Tibial artery (tissue), 4 donors: ENCODE measurements at places on chromosomes 12 and 14.

- H3K27me3 ChIP-seq: no peaks in the 10 kb centered on the region
- no peaks in the 10 kb centered on the region for H3K4me1 ChIP-seq
- H3K4me3 ChIP-seq: no peak overlapping the region
- no peak overlapping the region for H3K27ac ChIP-seq
- H3K36me3 ChIP-seq: no peaks in the 10 kb centered on the region
Measured at GRCh38 chr12:112386726-112387125, 4.5 kb upstream of the HECTD4 start.

DNA sequence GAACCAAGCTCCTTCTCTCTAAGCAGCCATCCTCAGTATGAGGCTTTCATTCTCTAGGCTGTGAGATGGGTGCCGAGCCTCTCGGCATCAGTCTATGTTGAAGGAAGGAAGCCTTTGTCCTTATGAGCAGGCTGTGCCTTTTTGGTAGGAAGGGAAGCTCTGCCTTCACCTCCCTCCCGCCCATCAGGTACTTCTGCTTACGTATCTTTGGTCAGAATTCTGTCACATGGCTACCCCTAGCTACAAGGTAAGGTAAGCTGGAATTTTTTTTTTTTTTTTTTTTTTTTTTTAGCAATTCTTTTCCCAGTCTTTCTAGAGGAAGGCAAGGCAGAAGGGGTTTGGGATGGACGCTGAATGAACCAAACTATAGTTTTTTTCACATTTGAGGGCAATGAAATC is 16.9 kb downstream of the BATF start:
- H3K27ac ChIP-seq: no peak overlapping the region
- no peak overlapping the region for H3K4me3 ChIP-seq
- no peaks in the 10 kb centered on the region for H3K27me3 ChIP-seq
- no peaks in the 10 kb centered on the region for H3K36me3 ChIP-seq

- H3K4me1 ChIP-seq: peaks cover 12% of the 10 kb centered on the region
- H3K36me3 ChIP-seq: no peaks in the 10 kb centered on the region
- peak overlapping the region; percentile 96 for H3K27ac ChIP-seq
- peak overlapping the region; percentile 92 for H3K4me3 ChIP-seq
Measured at GRCh38 chr12:76878099-76878898, 520 bp downstream of the CSRP2 start.

DNA sequence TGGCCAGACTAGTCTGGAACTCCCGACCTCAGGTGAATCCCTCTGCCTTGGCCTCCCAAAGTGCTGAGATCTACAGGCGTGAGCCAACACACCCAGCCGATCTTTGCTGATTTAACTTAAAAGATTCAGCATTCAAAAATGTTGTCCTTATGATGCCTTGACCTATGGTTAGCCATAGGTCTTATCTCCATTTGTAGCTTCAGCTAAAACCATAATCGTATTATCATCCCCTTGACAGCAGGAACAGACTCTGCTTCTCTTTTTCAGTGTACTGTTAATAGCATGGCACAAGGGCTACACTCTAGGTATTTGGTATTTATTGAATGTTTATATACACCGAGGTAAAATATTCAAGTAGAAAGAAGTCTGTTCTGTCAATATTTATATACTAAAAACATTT is 15.3 kb downstream of the CCDC62 start:
- no peak overlapping the region for H3K4me3 ChIP-seq
- no peaks in the 10 kb centered on the region for H3K27me3 ChIP-seq
- no peaks in the 10 kb centered on the region for H3K36me3 ChIP-seq
- H3K4me1 ChIP-seq: no peaks in the 10 kb centered on the region

GRCh38 chr12:111953455-111953854 is 59.5 kb downstream of the TMEM116 start:
- peak; percentile 28 for DNase-seq
- H3K4me3 ChIP-seq: no peak overlapping the region
- H3K27me3 ChIP-seq: no peaks in the 10 kb centered on the region

DNA sequence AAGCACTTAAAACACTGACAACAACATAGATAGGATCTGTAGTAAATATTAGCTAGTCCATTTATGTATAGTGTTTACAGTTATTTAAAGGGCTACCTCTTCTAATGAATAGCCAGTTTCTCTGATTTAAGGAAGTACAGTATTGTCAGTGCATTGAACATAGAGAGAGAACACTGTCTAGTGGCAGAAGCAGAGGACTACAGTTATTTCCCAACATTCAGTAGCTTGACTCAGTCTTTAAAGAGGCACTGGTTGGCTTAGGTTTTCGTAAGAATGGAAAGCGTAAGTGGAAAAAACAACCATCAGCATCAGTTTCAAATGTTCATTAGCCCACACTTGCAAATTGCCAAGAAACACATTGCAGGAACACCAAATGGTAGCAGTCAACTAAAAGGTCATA is 125.0 kb upstream of the HMGA2 start:
- H3K27me3 ChIP-seq: no peaks in the 10 kb centered on the region
- H3K4me1 ChIP-seq: no peaks in the 10 kb centered on the region
- no peak overlapping the region for H3K27ac ChIP-seq
- H3K4me3 ChIP-seq: no peak overlapping the region
- no peak for DNase-seq
- H3K36me3 ChIP-seq: no peaks in the 10 kb centered on the region

DNA sequence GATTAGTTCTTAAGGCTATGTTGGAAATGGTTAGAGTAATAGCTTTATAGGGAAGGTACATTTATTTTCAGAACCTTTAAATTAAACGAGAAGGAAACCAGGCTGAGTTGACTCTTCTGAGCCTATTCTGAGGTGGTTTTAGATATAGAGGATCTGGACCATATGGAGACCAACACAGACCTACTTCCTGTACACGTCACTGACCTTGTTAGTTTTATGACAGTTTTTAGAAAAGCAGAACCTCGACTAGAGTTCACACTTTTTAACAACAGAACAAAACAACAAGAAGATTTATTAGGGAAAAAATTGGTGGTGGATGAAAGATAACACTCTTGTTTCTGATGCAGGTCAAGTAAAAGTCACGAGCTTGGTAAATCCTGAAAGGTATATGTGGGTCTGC is 107.1 kb downstream of the NPAS3 start:
- H3K4me1 ChIP-seq: no peaks in the 10 kb centered on the region
- no peaks in the 10 kb centered on the region for H3K27me3 ChIP-seq
- DNase-seq: no peak
- H3K36me3 ChIP-seq: no peaks in the 10 kb centered on the region
- H3K4me3 ChIP-seq: no peak overlapping the region
- H3K27ac ChIP-seq: no peak overlapping the region

DNA sequence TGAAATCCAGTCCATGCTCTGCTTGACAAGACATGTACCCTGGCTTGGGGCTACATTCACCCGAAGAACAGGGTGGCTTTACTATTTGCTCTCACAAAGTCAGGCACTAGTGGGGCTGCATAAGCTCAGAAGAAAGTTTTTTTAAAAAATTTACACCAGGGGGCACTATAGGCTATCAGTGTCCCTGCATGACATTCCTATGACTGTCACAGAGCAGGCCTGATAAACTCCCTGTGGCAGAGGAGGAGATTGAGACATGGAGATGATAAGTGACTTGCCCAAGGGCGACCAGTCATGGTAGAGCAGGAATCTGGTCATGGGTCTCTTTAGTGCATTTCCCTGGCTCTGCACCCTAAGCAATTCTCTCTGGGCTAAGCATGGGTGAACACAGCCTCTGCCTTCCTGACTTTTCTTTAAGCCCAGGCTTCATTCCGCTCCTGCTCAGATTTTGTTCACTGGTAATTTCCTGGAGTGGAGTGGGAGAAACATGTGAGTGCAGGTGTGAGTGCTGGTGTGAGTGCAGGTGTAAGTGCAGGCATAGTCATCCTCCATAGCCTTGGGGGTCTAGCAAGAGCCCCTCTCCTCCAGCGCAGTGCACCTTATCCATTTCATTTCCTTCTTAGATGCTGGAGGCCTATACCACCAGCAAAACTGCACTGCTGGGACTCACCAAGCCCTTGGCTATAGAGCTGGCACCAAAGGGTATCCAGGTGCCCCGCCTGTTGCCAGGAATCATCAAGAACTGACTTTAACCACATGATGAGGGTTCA is 91.6 kb downstream of the DHRS2 start:
- no peaks in the 10 kb centered on the region for H3K4me1 ChIP-seq
- H3K4me3 ChIP-seq: no peak overlapping the region
- DNase-seq: no peak

GRCh38 chr12:50923361-50924130 is 28.8 kb upstream of the HIGD1C start:
- peak; percentile 25 for DNase-seq
- no peaks in the 10 kb centered on the region for H3K27me3 ChIP-seq
- peak overlapping the region; percentile 63 for H3K4me3 ChIP-seq
- peaks cover 25% of the 10 kb centered on the region for H3K4me1 ChIP-seq

DNA sequence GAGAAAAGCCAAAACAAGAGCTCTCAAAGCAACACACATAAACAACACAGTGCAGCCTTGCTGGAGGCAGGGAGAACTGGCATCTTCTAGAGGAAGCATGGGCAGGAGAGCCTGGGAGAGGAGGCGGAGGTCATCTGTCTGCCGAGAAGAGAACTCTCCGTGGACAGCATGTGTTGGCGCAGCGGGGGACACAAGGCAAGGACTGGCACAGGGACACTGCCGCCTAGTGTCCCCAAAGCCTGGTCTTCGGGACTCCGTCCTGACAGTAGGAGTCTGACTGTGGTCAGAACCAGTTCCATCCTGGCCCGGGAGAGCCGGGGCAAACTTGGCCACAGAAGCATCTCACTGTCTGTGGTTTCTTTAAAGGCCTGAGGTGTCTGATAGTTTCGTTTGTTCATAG is 47.3 kb downstream of the KCNA1 start:
- H3K27ac ChIP-seq: no peak overlapping the region
- H3K36me3 ChIP-seq: no peaks in the 10 kb centered on the region
- H3K4me1 ChIP-seq: peaks cover 8% of the 10 kb centered on the region
- no peak for DNase-seq
- H3K27me3 ChIP-seq: no peaks in the 10 kb centered on the region

- H3K4me3 ChIP-seq: no peak overlapping the region
- no peak for DNase-seq
- no peaks in the 10 kb centered on the region for H3K4me1 ChIP-seq
- H3K27me3 ChIP-seq: no peaks in the 10 kb centered on the region
- no peak overlapping the region for H3K27ac ChIP-seq
Measured at GRCh38 chr14:98301681-98302080, 970.3 kb downstream of the BCL11B start.

- H3K27ac ChIP-seq: no peak overlapping the region
- H3K27me3 ChIP-seq: no peaks in the 10 kb centered on the region
- H3K36me3 ChIP-seq: no peaks in the 10 kb centered on the region
- no peak overlapping the region for H3K4me3 ChIP-seq
Measured at GRCh38 chr12:80320121-80320678, 123.8 kb upstream of the PTPRQ start.

- no peak overlapping the region for H3K4me3 ChIP-seq
- no peaks in the 10 kb centered on the region for H3K4me1 ChIP-seq
- no peak overlapping the region for H3K27ac ChIP-seq
- no peaks in the 10 kb centered on the region for H3K27me3 ChIP-seq
- no peaks in the 10 kb centered on the region for H3K36me3 ChIP-seq
Measured at GRCh38 chr12:30996752-30997151, 70.2 kb downstream of the TSPAN11 start.

GRCh38 chr12:69026336-69026735 is 93.4 kb upstream of the CPM start:
- H3K36me3 ChIP-seq: no peaks in the 10 kb centered on the region
- no peaks in the 10 kb centered on the region for H3K27me3 ChIP-seq
- H3K27ac ChIP-seq: no peak overlapping the region
- no peaks in the 10 kb centered on the region for H3K4me1 ChIP-seq
- H3K4me3 ChIP-seq: no peak overlapping the region
- no peak for DNase-seq

DNA sequence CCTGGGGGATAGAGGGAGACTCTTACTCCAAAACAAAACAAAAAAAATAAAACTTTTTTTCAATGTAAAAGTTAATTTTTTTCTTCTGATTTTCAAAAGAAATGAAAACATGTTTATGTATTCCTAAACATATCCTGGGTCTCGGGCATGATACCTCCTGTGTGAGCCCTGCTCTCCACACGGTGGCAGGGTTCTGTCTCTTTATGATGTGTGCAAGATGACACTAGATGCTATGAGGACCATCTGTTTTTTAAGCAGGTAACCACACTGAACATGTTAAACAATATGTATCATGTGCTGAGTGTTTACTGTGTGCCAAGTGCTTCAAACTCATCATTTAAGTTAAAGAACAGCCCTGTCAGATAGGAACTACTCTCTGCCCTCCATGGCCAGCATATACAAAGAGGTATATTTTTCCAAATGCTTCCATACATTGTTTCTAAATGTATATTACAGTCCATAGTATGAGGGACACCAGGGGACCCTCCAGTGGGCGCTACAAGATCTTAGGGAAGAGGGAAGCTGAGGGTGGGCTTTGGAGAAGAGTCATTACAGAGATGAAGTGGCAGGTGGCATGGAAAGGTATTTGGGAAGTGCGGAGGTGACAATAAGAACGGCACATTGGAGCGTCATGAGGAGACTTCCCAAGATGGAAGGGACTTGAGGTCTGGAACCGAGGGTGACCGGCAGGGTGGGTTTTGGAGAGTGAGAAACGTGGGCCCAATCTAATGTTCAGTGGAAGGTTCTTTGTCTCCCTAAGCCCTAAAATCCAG is 28.5 kb downstream of the FOS start:
- peaks cover 21% of the 10 kb centered on the region for H3K4me1 ChIP-seq
- no peaks in the 10 kb centered on the region for H3K36me3 ChIP-seq
- no peak overlapping the region for H3K4me3 ChIP-seq
- DNase-seq: no peak
- no peaks in the 10 kb centered on the region for H3K27me3 ChIP-seq

- no peaks in the 10 kb centered on the region for H3K4me1 ChIP-seq
- H3K27ac ChIP-seq: no peak overlapping the region
- no peaks in the 10 kb centered on the region for H3K36me3 ChIP-seq
- no peak for DNase-seq
- no peaks in the 10 kb centered on the region for H3K27me3 ChIP-seq
Measured at GRCh38 chr12:53825246-53826081, 73.7 kb upstream of the CISTR start.

GRCh38 chr12:78210506-78210860 is 379.8 kb downstream of the NAV3 start:
- H3K36me3 ChIP-seq: no peaks in the 10 kb centered on the region
- H3K27ac ChIP-seq: no peak overlapping the region
- no peak for DNase-seq

DNA sequence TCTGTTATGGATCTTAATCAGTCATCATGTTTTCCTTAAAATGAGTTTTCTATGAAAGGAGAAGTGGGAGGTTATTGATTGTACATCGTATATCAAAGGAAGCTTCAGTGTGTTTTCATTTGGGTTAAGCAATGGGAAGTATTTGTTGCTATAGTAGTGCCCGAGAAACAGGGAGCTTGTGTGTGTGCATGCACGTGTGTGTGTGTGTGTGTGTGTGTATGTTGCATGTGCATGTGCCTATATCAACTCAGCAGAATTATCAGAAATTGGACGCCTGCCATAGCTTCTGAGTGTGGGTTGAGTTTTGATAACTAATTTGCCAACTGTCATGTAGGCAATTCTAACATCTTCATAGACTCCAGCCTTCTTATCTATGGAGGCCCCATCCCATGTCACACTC is 246.1 kb upstream of the CRY1 start:
- no peaks in the 10 kb centered on the region for H3K27me3 ChIP-seq
- H3K27ac ChIP-seq: no peak overlapping the region
- H3K4me1 ChIP-seq: no peaks in the 10 kb centered on the region
- DNase-seq: no peak
- no peaks in the 10 kb centered on the region for H3K36me3 ChIP-seq
